ENCODE measurements at places on chromosomes 12 and 14.
A peak's percentile ranks its signal among the peaks of the same experiment; 100 is the strongest.

DNA sequence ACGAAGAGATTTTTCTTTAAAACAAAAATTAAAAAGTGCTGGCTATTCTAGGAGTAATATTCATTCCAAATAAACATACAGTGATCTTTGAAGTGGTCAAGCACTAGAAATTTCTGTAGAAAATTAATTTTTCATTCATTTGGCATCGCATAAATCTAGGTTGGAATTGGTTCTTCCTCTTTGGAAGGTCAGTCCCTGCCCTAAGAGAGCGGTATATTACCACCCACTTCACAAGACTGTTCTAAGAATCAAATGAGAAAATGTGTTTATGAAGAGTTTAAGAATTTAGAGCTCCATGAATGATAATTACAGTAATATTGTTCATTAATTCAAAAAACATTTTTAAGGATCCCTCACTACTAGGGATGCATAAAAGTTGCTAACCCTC is 444 bp upstream of the GEMIN2 start:
- no peak for DNase-seq

DNA sequence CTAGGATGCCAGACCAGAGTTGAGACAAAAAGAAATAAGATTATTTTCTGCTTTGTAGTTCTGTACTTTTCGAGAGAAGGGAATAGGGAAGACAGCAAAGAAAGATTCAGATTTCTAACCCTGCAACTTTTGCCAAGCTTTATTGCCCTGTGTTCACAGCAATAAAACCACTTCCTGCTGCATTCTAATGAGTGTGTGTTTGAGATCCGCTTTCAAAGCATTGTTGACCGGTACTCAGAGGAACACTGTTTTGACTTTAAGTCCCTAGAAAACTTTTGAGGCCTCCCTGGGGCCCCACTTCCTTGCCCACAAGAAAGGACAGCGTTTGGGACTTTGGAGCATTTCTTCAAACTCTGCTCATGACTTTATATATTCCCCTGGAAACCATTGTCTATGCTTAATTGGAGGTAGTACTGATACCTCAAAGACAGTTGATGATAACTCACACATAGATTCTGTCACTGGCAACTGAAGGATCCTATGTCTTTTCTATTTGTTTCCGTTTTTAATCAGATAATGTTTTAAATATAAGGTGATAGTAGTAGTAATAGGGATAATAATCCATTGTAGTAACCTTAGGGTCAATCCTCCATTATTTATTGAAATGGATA is 1.3 kb downstream of the RNASE6 start:
- no peak for DNase-seq

DNA sequence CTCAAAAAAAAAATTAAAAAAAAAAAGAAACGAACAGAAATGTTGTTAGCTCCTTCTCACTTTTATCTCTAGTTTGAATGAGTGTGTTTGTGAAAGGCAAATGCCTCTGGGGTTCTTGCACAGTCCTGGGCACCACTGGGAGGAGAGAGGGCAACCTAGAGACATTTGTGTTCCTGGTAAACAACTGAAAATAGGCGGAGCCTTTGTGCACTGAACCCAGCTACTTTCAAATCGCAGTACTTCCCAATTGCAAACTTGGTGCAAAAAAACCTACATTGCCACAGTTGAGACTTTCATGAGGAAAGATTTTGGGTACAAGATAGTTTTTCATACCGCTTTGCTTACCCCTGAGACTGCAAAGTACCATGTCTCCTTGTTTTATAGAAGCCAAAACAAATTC is 430.0 kb downstream of the ZFP36L1 start:
- no peak for DNase-seq

DNA sequence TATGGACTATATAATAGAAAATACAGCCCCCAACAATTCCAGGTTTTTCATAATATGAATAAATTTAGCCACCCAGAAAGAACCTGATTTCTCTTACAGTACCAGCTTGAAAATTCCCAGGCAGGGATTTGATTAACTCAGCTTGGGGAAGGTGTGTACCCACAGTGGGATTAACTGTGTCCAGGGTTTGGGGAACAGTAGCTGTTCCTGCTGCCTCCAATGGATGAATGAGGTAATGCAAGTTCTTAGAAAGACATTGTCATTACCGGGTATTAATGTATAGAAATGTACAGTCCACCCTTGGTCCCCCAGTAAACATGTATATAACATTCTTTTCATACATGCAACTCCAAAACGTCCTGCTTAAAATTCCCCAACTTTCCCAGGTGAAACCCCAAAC is 115.6 kb downstream of the LRIG3 start:
- DNase-seq, result no peak

DNA sequence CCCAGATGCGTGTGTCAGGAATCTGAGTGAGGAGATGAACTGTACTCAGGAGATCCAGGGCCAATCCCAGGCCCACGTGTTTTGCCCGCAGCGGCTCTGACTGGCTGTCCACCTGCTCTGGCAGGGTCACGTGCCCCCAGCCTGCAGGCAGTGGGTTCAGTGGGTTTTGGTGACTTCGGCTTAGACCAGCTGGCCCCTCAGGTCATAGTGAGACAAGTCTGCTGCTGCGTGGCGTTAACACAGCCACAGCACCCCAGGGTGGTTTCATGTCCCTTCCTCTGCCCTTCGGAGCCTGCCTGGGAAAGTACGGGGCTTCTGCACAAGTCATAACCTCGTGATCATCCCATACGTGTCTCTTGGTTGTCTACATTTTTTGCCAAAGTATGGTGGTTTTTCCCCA is 2.6 kb downstream of the FBRSL1 start:
- DNase-seq, result no peak

DNA sequence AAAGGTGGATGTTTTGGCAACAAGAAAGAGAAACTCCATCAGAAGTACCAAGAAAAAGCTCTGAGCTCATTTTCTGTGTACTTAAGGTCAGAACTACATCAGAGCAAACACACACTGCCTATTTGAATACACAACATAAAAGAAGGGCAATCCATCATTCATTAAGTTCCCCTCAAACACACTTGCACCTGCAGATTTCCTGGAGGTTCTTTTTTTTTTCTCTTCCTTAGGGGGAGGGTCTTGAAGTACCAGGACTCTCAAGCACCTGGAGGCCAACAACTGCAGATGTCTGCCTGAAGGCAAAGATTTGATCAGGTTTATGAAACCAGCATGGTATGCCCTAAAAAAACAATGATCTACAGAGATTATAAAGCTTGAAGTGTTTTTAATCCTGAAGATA is 26.1 kb upstream of the PTHLH start:
- no peak for DNase-seq

- DNase-seq, result no peak
These were observed 3.0 kb downstream of the GALNT6 start for GRCh38 chr12:51388069-51388799.

- DNase-seq, result no peak
These were observed 1.3 kb downstream of the PPP1R13B start for GRCh38 chr14:103846097-103846496.

GRCh38 chr14:101078892-101079221 is 175.3 kb upstream of the RTL1 start:
- DNase-seq, result no peak

DNA sequence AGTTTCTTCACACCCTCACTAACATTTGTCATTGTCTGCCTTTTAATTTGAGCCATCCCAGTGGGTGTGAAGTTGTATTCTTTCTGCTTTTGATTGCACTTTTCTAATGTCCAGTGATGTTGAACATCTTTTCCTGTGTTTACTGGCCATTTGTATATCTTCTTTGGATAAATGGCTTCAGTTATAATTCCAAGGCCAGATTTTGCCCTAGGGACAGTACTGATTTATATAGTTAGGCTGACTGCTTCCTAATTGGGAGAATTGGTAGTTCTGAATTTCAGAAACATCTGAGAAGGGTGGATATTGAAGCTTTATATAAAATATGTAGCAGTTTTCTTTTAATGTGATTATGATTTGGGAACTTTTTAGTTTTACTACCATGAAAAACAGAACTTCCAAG is 97.4 kb downstream of the BORCS5 start:
- no peak for DNase-seq

DNA sequence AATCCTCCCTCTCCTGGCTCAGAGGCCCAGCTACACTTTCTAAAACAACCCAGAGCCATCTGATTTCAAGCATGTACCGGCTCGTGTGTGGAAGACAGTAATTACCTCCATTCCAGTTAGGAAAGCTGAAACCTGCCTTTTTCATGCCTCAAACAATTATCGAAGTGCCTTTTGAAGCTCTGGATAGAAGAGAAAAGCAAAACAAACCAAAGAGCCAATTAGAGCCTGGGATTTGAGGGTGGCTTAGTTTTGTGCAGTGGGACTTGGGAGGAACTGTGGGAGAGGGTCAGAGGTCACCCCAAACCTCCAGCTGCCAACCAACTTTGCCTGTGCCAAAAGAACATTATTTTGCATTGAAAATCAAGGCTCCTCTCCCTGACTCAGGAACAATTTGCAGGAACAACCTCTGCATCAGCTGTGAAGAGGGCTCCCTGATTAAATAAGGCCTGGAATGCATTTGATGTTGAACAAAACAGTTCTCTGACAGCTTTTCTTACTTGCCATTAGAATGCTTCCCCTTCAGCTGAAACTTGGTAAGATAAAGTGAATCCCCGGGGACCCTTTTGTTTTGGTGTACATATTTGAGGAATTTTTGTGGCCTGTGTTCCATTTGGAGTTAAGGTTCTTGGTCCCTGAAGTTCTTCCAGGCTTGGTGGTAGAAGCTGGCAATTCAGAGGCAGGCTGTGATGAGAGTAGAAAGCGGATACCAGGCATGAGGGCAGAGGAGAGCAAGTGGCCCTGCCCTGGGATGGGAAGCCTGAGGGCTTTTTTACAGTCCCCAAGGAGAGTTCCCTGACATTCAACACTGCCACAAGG is 270.1 kb downstream of the ZFP36L1 start:
- peak; percentile 8 for DNase-seq

DNA sequence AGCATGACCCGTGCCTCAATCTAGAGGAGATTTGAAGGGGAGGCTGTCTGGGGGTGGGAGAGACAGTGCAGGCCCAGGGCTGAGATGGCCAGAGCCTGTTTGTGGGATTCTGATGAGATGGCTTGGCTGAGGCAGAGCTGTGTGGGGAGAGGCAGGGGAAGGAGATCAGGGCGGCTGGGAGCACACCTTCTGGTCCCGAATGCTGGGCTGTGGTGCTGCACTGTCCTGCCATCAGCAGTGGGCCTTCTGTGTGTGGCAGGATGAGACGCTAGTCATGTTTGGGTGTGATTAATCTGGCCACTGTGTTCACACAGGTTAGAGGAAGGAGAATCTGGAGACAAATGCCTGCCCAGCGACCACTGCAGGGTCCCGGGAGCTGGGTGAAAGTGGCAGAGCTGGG is 300.9 kb downstream of the CACNA1C start:
- DNase-seq, result no peak
